ENCODE measurements at places on chromosomes 3 and 15.

- DNase-seq = peak; percentile 60
Observed at GRCh38 chr3:38117748-38118420, 19.0 kb downstream of the ACAA1 start.

DNA sequence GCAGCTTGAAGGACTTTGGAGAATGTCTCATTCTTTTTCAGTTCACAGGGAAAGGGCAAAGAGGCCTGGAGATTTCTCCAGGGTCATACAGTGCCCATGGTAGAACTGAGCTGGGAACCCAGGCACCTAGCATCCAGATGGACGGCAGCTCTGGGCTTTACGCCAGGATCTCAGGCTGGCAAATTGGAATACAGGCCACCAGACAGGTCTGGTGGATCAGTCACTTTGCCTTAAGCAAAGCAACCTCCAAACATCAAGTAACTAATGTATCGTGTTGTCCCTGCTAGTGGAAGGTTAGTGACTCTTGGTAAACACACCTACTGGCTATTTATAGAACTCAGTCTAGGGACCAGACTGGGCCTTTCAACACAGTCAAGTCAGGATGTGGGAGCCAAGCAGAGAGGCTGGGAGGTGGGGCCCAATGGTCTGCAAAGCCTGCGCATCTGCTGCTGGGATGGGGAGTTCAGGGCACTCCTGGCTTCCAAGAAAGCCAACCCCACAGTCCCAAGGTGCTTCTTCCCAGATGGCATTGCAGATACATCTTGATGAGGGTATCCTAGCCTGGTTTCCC, 30.2 kb downstream of the RPLP1 start:
- no peak for DNase-seq

DNA sequence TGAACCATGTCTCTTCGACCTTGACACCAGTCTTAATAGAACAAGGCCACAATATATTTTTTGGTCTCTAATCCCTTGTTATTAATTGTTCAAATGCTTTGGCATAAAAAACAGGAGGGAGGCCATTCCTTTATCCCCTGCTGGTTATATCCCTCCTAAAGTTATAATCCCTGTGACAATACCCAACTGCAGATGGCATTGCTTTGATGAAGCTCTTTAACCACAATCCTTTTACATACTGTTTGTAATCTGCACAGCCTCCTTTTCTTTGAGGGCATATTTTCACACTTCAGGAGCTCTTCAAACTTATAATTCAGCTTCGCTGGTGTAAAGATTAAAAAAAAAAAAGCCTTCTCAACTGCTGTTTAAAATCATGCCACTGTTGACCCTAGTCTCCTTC, 919.0 kb downstream of the EPHA3 start:
- no peak for DNase-seq

- DNase-seq = peak; percentile 18
Observed at GRCh38 chr3:90055666-90056065, 948.2 kb downstream of the EPHA3 start.

- DNase-seq = no peak
Observed at GRCh38 chr3:156298938-156299337, 178.6 kb downstream of the KCNAB1 start.

DNA sequence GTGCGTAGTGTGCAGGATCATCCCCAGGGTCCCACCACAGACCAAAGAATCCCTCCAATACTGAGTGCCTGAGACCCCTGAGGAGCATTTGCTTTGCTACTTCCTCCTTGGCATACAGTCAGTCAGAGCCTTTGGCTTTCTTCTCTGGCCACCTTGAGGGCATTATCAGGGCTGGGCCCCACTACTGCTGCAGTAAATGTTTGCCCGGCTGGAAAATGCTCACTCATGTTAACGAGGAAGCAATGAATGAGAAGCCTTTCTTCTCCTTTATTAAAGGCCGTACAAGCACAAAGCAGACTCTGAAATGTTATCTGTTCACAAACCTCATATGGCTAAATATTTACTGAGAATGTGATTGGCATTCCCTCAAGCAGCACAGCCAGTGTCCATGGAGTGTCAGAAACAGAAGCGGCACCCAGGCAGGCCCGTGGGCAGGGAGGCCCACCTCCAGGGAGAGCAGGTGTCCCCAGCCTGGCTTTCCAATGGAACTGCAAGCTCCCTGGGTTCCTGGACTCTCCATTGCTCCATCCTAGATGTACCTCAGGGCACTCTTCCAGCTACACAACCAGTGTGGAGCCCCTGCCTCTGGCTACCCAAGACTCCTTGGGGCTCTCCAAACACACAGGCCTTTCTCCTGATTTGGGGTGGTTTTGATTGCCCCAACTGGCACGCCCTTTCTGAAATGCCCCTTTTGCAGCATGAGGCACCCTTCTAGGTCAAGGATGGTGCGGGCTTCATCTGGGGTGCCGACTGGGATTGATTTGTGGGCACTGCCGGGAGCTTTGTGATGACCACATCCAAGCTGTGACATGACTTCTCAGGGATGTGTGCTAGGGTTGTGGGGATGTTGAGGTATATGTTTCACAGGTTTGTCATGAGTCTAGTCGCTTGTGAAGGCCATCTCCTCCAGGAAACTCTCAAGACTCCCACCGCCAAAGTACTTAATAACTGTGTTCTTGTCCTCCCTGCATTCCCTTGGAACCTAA, 195.6 kb downstream of the FAM43A start:
- DNase-seq = no peak

DNA sequence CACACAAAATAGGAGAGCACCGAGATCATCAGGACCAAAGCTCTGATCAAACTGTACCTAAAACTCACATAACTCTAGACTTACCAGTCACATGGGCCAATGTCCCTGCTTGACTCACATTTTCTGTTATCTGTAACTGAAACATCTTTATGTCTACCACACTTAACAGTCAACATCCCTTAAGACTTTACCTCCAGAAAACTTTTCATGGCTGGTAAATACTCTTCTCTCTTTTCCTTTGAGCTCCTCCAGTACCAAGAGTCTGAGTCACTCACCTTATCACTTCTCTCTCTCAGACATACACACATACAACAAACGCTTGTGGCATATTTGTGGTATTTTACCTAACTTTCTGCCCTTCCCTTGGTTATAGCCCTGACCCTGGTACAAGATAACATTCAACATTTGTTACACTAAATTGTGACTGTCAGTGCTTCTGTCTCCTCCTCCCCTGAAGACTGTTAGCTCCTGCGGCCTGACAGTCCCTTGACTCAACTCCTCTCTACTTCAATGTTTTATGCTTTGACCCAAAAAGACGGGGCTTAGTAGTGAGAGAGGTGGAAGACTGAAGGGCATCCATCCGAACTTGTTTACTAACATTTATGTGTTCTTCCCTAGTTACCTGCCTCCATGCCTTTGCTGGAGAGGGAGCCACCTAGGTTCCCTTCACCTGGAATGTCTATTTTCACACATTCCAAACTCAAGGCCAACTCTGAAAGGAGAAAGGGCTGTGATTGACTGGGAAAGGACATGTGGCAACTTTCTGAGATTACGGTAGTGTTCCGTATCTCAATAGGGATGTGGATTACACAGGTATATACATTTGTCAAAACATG, 3.7 kb upstream of the EFHB start:
- DNase-seq = peak; percentile 51

- no peak for DNase-seq
Observed at GRCh38 chr3:126486360-126486847, 10.7 kb upstream of the ZXDC start.
